Activated CD8-positive, alpha-beta T cell treated with anti-CD3 and anti-CD28 coated beads for 36 hours (primary cell): ENCODE measurements at places on chromosomes 2 and 18. TPM values are rescaled to one million over a fixed set of nuclear protein-coding genes. Genes with fewer than 3 reads are reported as not detected.

The SPC25 gene
- total RNA-seq, result 32.0 TPM

The SCN9A gene
- not detected for total RNA-seq

The SERPINB4 gene
- total RNA-seq, result not detected

The CNTNAP5 gene
- not detected for total RNA-seq

The SERPINB2 gene
- total RNA-seq, result not detected

The ACVR2A gene
- 0.63 TPM for total RNA-seq

The KIAA2012 gene
- total RNA-seq, result not detected

The TACR1 gene
- not detected for total RNA-seq

The SEH1L gene
- 105 TPM for total RNA-seq

The LYPD1 gene
- total RNA-seq, result not detected

The LRP1B gene
- not detected for total RNA-seq

The SCRN3 gene
- total RNA-seq, result 13.7 TPM

The CRACDL gene
- total RNA-seq, result 0.38 TPM

The SIX3 gene
- total RNA-seq, result not detected

The PARD3B gene
- 0.11 TPM for total RNA-seq

The FZD7 gene
- 0.70 TPM for total RNA-seq
